Astrocyte (in vitro differentiated cells and primary cell): ENCODE measurements at places on chromosomes 13 and 19. TPM values are rescaled to one million over a fixed set of nuclear protein-coding genes. Genes with fewer than 3 reads are reported as not detected.

DNA sequence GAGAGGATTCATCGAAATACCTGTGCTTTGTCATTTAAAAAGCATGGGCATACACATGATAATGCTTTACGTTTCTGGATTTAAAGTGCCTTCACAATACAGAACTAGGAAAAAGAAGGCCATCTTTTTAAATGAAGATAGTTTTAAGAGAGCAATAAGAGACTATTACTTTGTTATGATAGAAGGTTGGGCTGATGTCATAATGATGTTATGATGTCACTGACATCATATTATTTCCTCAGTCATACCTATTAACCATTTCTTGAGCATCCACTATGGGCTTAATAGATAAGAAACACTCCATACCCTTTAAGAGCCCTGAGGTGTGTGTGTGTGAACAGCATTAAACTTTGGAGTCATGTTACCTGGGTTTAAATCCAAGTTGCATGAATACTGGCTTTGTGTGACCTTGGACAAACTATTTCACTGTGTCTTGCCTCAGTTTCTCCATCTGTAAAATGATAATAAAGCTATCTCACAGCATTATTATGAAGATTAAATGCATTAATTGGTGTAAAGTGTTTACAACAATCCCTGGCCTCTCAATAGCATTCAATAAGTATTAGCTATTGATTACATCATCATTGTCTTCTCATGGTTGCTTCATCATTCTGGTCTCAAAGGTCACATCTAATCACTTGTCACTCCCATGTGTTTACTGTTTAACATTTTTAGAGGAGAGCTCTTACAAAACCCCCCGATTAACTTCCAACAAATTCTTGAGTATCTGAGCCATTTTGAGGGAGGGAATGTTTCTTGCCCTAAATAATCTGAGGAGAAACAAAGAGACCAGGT is 11.1 kb downstream of the ZNF181 start:
- H3K4me3 ChIP-seq: no peak overlapping the region
- H3K36me3 ChIP-seq: peaks cover 3% of the 10 kb centered on the region
- H3K4me1 ChIP-seq: no peaks in the 10 kb centered on the region

DNA sequence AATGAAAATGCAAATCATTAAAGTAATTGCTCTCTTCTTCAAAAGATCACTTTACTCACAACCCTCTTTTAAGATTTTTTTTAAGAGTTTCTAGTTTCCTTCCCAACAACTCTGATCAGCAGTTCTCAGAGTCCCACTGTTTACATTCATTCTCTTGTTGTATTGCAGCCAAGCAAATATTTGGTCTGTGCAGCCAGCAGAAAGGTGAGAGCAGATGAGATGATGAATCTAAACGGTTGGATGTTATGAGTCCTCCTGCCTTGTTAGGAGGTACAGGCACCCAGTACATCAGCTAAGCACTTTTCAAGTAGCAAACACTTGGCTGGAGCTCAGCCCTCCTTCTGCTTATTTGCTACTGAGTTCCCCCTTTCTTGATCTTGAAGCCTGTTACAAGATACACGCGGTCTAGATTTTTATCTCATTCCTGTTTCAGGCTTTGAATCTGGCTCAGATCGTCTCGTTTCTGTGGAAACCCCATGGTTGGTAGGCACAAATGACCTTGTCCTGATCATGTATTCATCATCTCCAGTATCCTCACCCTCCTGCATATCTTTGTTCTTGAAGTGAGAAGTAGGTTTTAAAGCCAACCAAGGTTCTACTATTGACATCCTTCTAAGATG is 300.7 kb downstream of the DCT start:
- H3K4me3 ChIP-seq: no peak overlapping the region
- no peaks in the 10 kb centered on the region for H3K27me3 ChIP-seq
- no peaks in the 10 kb centered on the region for H3K36me3 ChIP-seq
- no peak for DNase-seq

GRCh38 chr13:92122186-92122853 is 723.9 kb downstream of the GPC5 start:
- H3K27ac ChIP-seq: no peak overlapping the region
- no peak overlapping the region for H3K4me3 ChIP-seq
- no peak for DNase-seq
- H3K27me3 ChIP-seq: no peaks in the 10 kb centered on the region
- no peaks in the 10 kb centered on the region for H3K4me1 ChIP-seq

- DNase-seq: no peak
- H3K27me3 ChIP-seq: no peaks in the 10 kb centered on the region
- H3K4me3 ChIP-seq: no peak overlapping the region
Measured at GRCh38 chr13:33510350-33510970, 224.9 kb upstream of the STARD13 start.

- no peaks in the 10 kb centered on the region for H3K27me3 ChIP-seq
- DNase-seq: no peak
- no peak overlapping the region for H3K4me3 ChIP-seq
- no peak overlapping the region for H3K27ac ChIP-seq
Measured at GRCh38 chr13:101681834-101682233, 229.4 kb downstream of the ITGBL1 start.

DNA sequence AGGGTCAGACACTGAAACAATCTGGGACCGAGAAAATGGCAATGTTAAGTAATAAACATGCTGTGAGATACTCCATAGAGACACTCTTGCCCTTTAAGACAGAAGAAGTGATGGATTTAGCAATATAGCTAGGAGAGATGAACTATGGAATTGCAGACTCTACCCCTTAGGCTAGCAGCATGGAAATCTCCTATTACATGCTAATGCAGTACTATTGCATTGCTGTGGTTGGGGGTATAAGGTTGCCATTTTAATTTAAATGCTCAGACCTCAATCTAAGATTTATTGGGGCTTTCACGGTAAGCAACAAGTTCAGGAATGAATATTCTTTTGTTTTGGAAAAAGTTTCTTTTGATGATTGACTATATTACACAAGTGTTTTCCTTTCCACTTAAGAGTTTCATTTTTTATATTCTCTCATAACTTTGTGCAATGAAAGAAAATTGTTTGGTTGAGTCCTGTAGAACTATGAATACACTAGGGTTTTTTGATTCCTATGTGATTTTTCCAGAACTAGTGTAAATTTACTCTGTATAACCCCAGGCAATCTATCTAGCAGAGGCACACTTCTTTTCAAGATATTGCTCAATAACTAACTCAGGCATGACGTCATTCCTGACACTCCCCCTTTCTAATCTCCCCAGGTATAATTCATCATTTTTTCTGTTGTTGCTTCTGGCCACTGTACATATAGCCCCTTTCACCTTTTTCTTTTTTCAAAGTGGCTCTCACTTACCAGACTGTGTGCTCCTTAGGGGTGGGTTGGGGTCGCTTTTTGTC is 394.7 kb upstream of the KLF12 start:
- DNase-seq: no peak
- no peaks in the 10 kb centered on the region for H3K4me1 ChIP-seq
- H3K4me3 ChIP-seq: no peak overlapping the region

GRCh38 chr19:32708457-32708856 is 11.1 kb upstream of the TDRD12 start:
- peaks cover 3% of the 10 kb centered on the region for H3K36me3 ChIP-seq
- H3K27me3 ChIP-seq: no peaks in the 10 kb centered on the region
- no peaks in the 10 kb centered on the region for H3K4me1 ChIP-seq
- H3K4me3 ChIP-seq: no peak overlapping the region

DNA sequence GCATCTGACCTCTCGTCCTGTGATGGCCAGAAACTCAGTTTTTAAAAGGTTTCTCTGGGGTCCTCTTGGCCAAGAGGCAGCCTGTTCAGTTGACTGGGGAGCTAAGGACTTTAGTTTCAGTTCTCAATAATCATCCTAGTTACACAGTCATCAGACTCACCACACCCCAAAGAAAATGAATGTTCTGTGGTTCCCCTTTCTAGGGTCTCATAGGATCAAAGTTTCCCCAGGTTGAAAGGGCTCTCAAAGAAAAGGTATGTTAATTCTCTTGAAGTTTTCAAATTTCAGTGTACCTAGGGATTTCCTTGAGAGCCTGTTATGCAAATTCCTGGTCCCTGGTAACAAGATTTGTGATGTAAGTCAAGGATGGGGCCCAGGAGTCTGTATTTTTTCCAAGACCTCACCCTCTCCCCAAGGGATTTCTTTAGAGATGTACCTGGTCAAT is 94.9 kb downstream of the FAM216B start:
- no peaks in the 10 kb centered on the region for H3K36me3 ChIP-seq
- DNase-seq: no peak
- peaks cover 4% of the 10 kb centered on the region for H3K27me3 ChIP-seq
- no peaks in the 10 kb centered on the region for H3K4me1 ChIP-seq
- H3K27ac ChIP-seq: no peak overlapping the region

DNA sequence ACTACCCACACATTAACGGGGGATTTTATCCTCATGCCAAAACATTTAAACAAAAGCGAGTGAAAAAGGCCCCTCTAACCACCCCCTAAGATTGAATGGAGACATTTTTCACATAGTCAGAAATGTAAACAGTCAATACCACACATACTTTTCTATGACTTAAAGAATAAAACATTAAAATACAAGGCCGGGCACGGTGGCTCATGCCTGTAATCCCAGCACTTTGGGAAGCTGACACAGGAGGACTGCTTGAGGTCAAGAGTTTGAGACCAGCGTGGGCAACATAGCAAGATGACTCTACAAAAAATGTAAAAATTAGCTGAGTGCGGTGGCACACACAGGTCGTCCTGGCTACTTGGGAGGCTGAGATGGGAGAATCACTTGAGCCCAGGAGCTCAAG is 47.3 kb downstream of the MPHOSPH8 start:
- no peak overlapping the region for H3K27ac ChIP-seq
- peaks cover 4% of the 10 kb centered on the region for H3K4me1 ChIP-seq
- no peaks in the 10 kb centered on the region for H3K36me3 ChIP-seq

DNA sequence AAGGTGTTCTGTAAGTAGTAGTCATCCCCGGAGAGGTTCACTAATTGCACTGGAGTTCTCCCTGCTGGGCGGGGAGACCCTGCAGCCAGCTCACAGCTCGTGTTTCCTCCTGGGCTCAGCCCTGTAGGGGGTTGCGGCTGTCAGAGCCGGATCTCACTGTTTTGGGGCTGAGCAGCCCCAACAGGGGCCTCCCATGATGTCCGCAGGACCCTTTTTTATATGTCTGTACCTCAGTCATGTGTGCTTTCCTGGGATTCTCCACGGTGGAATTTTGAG is 130.2 kb upstream of the MCF2L start:
- H3K27me3 ChIP-seq: no peaks in the 10 kb centered on the region
- DNase-seq: no peak
- no peak overlapping the region for H3K27ac ChIP-seq
- no peaks in the 10 kb centered on the region for H3K4me1 ChIP-seq
- no peaks in the 10 kb centered on the region for H3K36me3 ChIP-seq
- H3K4me3 ChIP-seq: no peak overlapping the region

DNA sequence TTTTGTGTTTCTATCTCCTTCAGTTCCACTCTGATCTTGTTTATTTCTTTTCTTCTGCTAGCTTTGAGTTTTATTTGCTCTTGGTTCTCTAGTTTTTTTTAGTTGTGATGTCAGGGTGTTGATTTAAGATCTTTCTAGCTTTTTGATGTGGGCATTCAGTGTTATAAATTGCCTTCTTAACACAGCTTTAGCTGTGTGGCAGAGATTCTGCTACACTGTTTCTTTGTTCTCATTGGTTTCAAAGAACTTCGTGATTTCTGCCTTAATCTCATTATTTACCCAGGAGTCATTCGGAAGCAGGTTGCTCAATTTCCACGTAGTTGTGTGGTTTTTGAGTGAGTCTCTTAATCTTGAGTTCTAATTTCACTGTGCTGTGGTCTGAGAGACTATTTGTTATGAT is 251.7 kb upstream of the HTR2A start:
- H3K4me3 ChIP-seq: no peak overlapping the region
- H3K27ac ChIP-seq: no peak overlapping the region
- H3K36me3 ChIP-seq: no peaks in the 10 kb centered on the region
- H3K27me3 ChIP-seq: no peaks in the 10 kb centered on the region

GRCh38 chr13:89694451-89694850 is 1653.0 kb upstream of the MIR17HG start:
- no peaks in the 10 kb centered on the region for H3K4me1 ChIP-seq
- no peak overlapping the region for H3K4me3 ChIP-seq
- H3K27ac ChIP-seq: no peak overlapping the region
- no peaks in the 10 kb centered on the region for H3K36me3 ChIP-seq
- H3K27me3 ChIP-seq: no peaks in the 10 kb centered on the region

GRCh38 chr13:52128714-52129700 is at the start of gene NEK5:
Gene NEK5, minus strand, starts transcription at chr13:52129073. Its CDS starts 1,591 bp downstream, at chr13:52127482.
- peaks cover 12% of the 10 kb centered on the region for H3K4me1 ChIP-seq
- H3K27ac ChIP-seq: no peak within 1 kb of the TSS
- peaks cover 15% of the 10 kb centered on the region for H3K36me3 ChIP-seq

DNA sequence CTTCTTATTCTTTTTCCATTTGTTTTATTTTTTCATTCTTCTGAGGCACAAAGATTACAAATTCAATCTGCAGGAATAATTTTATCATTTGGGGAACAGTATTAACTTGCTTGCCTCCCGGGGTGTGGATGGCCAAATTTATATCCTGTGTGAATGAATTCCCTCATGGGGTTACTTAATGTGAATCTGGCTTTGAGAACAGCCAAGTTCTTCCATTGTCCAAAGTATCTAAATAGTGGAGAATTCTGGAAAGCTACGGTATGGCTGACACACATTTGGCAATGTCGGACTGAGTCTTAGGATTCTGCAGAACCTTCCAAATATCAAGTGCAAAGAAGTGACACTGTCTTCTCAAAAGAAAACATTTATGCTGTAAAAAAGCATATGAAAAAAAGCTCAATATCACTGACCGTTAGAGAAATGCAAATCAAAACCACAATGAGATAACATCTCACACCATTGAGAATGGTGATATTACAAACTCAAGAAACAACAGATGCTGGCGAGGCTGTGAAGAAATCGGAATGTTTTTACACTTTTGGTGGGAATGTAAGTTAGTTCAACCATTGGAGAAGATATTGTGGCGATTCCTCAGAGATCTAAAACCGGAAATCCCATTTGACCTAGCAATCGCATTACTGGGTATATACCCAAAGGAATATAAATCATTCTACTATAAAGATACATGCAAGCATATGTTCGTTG is 620.2 kb downstream of the EFNB2 start:
- no peaks in the 10 kb centered on the region for H3K27me3 ChIP-seq
- peak overlapping the region; percentile 15 for H3K4me3 ChIP-seq
- peak; percentile 22 for DNase-seq
- no peak overlapping the region for H3K27ac ChIP-seq

- H3K36me3 ChIP-seq: no peaks in the 10 kb centered on the region
- H3K27ac ChIP-seq: no peak within 1 kb of the TSS
- H3K27me3 ChIP-seq: no peaks in the 10 kb centered on the region
- DNase-seq: no peak
- H3K4me1 ChIP-seq: no peaks in the 10 kb centered on the region
Measured at GRCh38 chr19:18173572-18174288, at the start of gene IFI30. Gene IFI30, plus strand, starts transcription at chr19:18173813. Its CDS starts 29 bp downstream, at chr19:18173842.

The C5AR1 gene
- total RNA-seq: 4.6 and 5.2 TPM in 2 replicates

The ZNF568 gene
- total RNA-seq: 5.5 and 5.9 TPM in 2 replicates

The GPR183 gene
- total RNA-seq: 4.9 and 5.6 TPM in 2 replicates

The GJA3 gene
- total RNA-seq: 0.59 and 0.72 TPM in 2 replicates

The CD33 gene
- not detected in 2 replicates for total RNA-seq

The SHC2 gene
- 27.5 and 29.7 TPM in 2 replicates for total RNA-seq

The ALKBH7 gene
- total RNA-seq: 58.4 and 63.2 TPM in 2 replicates

The NCR1 gene
- total RNA-seq: not detected in 2 replicates

The CYP2A7 gene
- not detected in 2 replicates for total RNA-seq

The PNMA8A gene
- 12.1 and 12.7 TPM in 2 replicates for total RNA-seq

The ZNF749 gene
- total RNA-seq: 14.1 and 16.2 TPM in 2 replicates
